ENCODE measurements at places on chromosomes 1 and 21. TPM values are rescaled to one million over a fixed set of nuclear protein-coding genes. Genes with fewer than 3 reads are reported as not detected.

DNA sequence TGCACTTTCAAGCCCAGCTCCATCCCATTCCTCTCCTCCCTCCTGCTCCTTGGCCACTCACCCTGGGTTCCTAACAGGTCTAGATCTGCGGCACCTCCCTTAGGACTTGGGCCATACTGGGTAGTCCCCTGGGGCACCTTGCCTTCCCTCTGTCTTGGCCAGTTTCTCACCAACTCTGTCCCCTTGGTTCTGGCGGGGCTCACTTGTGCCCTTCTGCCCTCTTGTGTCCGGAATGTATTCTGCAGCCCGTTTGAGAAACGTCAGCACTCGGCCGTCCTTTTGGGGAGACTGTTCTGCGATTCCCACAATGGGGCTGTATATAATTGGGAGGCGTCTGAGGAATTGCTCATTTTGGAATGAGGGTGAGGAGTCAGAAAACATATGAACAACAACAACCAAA, 162.4 kb downstream of the ZSCAN20 start:
- H3K27ac ChIP-seq = no peak overlapping the region
- peaks cover 2% of the 10 kb centered on the region for H3K27me3 ChIP-seq
- H3K36me3 ChIP-seq = no peaks in the 10 kb centered on the region
- H3K4me1 ChIP-seq = no peaks in the 10 kb centered on the region

GRCh38 chr1:201093561-201093960, 18.7 kb downstream of the CACNA1S start:
- H3K4me1 ChIP-seq = peaks cover 78% of the 10 kb centered on the region
- H3K27ac ChIP-seq = peak overlapping the region; percentile 95
- peak; percentile 46 for DNase-seq
- H3K27me3 ChIP-seq = no peaks in the 10 kb centered on the region
- no peak overlapping the region for H3K4me3 ChIP-seq

DNA sequence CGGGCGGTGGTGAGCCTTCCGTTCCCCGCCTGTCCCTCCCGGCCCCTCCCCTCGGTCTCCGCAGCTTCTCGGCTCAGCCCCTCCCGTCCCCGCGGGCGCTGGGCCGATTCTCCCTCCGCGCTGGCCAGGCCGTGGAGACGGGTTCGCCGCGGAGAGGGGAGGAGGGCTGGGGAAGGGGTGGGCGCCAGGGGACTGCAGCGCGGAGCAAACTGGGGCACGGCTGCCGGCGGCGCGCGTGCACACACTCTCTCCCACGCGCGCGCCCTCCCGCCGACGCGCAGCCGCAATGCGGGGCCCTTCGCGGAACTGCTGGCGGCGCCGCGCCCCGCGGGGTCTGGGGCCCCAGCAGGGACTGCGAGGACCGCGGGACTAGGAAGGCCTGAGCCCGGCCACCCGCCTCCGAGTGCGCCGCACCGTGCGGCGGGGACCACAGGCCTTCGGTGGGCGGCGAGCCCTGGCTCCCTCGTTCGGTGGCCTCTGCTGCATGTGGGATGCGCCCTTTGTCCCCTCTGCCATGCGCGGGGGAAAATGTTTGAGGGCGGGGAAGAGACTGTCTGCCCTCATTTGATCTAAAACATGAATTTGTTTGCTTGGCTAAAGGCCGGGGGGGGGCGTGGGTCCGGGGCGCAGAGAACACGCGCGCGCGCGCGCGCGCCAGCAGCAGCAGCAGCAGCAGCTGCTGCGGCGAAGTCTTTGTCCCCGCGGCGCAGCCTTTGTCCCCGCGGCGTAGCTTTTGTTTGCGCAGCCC, 90.7 kb upstream of the VAMP3 start:
- no peaks in the 10 kb centered on the region for H3K36me3 ChIP-seq
- H3K27ac ChIP-seq = peak overlapping the region; percentile 23
- peak overlapping the region; percentile 85 for H3K4me3 ChIP-seq
- peak; percentile 70 for DNase-seq

DNA sequence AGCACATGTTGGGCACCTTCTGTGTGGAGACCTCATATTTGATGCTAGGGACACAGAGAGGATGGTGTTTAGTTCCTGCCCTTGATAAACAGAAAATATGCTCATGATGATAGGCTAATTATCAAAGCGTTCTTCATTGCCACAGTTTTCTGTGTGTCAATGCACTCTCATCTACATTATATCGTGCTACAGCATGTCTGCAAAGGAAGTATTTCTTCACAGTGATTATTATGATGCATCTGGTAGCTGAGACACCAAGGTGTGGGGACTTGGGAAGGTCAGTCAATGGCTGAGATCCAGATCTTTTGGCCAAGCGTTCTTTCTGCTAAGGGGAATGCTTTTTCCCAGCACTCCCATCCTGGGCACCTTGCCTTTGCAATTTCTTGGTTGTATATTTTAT, 321.2 kb downstream of the PBX1 start:
- H3K27me3 ChIP-seq = no peaks in the 10 kb centered on the region
- no peaks in the 10 kb centered on the region for H3K4me1 ChIP-seq
- no peak overlapping the region for H3K27ac ChIP-seq
- DNase-seq = no peak

DNA sequence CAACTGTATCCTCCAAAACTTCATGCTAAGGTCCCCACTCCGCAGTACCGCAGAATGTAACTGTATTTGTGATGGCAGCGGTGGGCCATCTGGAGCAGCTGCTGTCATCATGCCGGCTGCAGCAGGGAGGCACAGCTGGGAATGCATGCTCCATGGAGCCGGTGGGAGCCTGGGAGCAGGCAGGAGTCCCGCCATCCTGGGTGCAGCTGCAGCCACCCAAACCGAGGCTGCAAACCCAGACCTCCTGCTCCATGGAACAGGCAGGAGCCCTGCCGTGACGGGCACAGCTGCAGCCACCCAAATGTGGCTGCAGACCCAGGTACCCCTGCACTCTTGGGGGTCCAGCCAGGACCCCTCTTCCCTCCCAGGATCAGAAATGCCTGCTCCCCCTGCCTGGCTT, 80.3 kb downstream of the SCMH1 start:
- no peak overlapping the region for H3K27ac ChIP-seq
- no peaks in the 10 kb centered on the region for H3K4me1 ChIP-seq
- no peaks in the 10 kb centered on the region for H3K27me3 ChIP-seq
- peaks cover 14% of the 10 kb centered on the region for H3K36me3 ChIP-seq
- no peak for DNase-seq
- no peak overlapping the region for H3K4me3 ChIP-seq

- H3K27me3 ChIP-seq = no peaks in the 10 kb centered on the region
- no peak overlapping the region for H3K4me3 ChIP-seq
- H3K27ac ChIP-seq = no peak overlapping the region
These were observed 5.2 kb upstream of the VSIG8 start for GRCh38 chr1:159867664-159868026.

- no peaks in the 10 kb centered on the region for H3K4me1 ChIP-seq
- H3K4me3 ChIP-seq = no peak overlapping the region
- no peak for DNase-seq
- H3K27me3 ChIP-seq = no peaks in the 10 kb centered on the region
- no peak overlapping the region for H3K27ac ChIP-seq
These were observed 11.8 kb downstream of the VAMP4 start for GRCh38 chr1:171730052-171730451.

GRCh38 chr1:60896701-60897363, 185.5 kb upstream of the NFIA start:
- no peak for DNase-seq
- H3K27ac ChIP-seq = peak overlapping the region; percentile 74
- H3K36me3 ChIP-seq = no peaks in the 10 kb centered on the region
- H3K4me1 ChIP-seq = peaks cover 17% of the 10 kb centered on the region
- peak overlapping the region; percentile 45 for H3K4me3 ChIP-seq
- no peaks in the 10 kb centered on the region for H3K27me3 ChIP-seq

DNA sequence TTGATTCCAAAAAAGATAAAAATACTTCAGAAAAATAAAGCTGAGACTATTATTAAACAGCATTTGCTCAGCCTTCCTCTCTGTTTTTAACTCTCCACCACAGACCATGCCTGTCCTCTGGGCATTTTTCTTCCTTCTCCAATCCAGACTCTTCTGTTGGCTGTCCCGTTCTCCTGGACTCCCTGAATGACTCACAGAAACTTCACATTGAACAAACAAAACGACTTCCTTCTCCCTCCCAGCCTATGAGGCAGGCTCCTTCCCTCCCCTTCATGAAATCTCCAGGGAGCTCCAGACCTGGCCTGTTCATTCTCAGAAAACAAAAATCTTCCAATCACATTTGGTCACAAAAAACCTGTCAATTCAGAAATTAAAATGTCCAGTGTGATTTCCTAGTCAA, 421.3 kb downstream of the NPHP4 start:
- no peak overlapping the region for H3K4me3 ChIP-seq
- H3K27me3 ChIP-seq = no peaks in the 10 kb centered on the region
- DNase-seq = no peak

DNA sequence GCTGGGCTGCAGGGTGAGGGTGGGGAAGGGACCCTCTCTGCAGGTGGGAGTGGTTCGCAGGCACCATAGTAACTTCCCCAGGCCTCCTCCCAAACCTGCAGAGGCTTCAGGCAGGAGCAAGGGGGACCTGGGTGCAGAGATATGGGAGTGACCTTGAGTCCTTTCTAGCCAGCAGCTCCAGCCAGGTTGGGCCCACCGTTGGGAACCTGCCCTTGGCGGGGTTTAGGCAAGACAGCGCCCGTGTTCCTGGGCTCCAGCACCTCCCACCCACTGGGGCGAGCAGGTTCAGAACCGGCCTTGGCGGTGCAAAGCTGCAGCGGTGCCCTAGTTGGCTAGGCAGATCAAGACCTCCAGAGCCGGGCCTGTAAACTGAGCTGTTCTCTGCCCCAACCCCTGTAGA, 2.2 kb upstream of the PRDM16 start:
- peaks cover 2% of the 10 kb centered on the region for H3K4me1 ChIP-seq
- H3K36me3 ChIP-seq = no peaks in the 10 kb centered on the region
- peaks cover 26% of the 10 kb centered on the region for H3K27me3 ChIP-seq
- H3K27ac ChIP-seq = no peak overlapping the region

- no peaks in the 10 kb centered on the region for H3K4me1 ChIP-seq
- no peak for DNase-seq
- no peaks in the 10 kb centered on the region for H3K36me3 ChIP-seq
- H3K27ac ChIP-seq = no peak overlapping the region
These were observed 97.6 kb upstream of the VANGL1 start for GRCh38 chr1:115544131-115544530.

DNA sequence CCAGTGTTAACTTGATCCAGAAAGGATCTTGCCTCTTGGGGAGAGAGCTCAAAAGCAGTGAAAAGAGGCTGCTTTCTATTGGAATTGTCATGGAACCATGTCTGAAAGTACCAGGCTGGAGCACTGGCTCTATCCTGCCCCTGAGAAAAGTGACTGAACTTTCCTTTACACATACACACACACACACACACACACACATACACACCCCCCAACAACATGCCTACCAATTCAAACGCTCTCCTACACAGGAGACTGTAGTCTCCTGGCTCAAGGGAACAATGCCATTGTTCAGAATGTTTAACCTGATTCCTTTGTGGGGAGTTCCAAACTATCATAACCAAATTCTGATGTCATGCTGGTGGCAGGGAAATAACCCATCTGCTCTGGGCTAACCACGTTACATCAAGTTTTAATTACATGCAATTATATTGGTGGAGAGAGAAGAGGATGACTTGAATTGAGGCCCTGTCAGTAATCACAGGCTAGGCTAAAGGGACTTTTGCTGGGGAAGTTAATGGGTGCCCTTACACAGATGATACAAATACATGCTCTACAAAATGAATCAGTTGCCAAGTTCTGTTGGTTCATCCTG, 52.3 kb upstream of the DUSP10 start:
- H3K4me3 ChIP-seq = no peak overlapping the region
- DNase-seq = no peak
- no peak overlapping the region for H3K27ac ChIP-seq
- no peaks in the 10 kb centered on the region for H3K4me1 ChIP-seq

DNA sequence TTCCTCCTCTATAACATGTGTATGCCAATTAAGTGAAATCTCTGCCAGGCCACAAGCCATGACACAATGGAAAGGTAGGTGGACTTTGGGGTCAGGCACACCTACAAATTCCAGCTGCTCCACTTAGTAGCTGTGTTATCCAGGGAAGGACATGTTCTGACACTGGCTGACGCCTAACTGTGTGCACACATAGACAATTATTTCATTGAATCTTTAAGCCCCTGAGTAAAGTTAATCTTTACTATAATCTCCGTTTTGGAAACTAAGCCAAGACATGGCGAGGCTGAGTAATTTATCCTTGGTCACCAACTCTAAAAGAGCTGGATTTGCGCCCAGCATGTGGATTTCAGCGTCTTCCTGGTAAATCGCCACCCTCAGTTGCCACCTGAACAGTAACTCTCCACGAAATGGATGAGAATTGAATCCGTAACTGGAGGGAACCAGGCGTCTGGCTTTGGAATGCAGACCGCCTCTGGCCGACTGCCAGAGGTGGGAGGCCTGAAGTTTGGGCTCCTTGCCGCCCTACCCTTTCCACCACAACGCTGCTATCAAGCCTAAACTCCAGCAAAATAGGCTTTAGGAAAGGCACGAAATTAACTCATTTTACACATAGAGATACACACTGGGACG, 888 bp upstream of the SNRPE start:
- DNase-seq = peak; percentile 23
- H3K36me3 ChIP-seq = peaks cover 6% of the 10 kb centered on the region
- no peaks in the 10 kb centered on the region for H3K27me3 ChIP-seq
- peaks cover 17% of the 10 kb centered on the region for H3K4me1 ChIP-seq
- peak overlapping the region; percentile 31 for H3K27ac ChIP-seq
- peak overlapping the region; percentile 100 for H3K4me3 ChIP-seq

- H3K27me3 ChIP-seq = peaks cover 2% of the 10 kb centered on the region
- H3K4me1 ChIP-seq = no peaks in the 10 kb centered on the region
- no peak overlapping the region for H3K4me3 ChIP-seq
- H3K27ac ChIP-seq = no peak overlapping the region
- no peaks in the 10 kb centered on the region for H3K36me3 ChIP-seq
These were observed 552.9 kb upstream of the CAMK1G start for GRCh38 chr1:209030454-209031167.

- H3K36me3 ChIP-seq = no peaks in the 10 kb centered on the region
- H3K27me3 ChIP-seq = no peaks in the 10 kb centered on the region
- no peak for DNase-seq
- no peaks in the 10 kb centered on the region for H3K4me1 ChIP-seq
- H3K4me3 ChIP-seq = no peak overlapping the region
These were observed 6.0 kb upstream of the SEC16B start for GRCh38 chr1:177975588-177976495.

- no peak overlapping the region for H3K4me3 ChIP-seq
- H3K4me1 ChIP-seq = no peaks in the 10 kb centered on the region
- H3K27me3 ChIP-seq = no peaks in the 10 kb centered on the region
- DNase-seq = no peak
- H3K36me3 ChIP-seq = no peaks in the 10 kb centered on the region
- no peak overlapping the region for H3K27ac ChIP-seq
These were observed 148.6 kb upstream of the KRTAP19-8 start for GRCh38 chr21:31186916-31187315.

The CCT3 gene
- 190 TPM for total RNA-seq

The SHE gene
- 7.1 TPM for total RNA-seq

The TRIM63 gene
- 541 TPM for total RNA-seq

The AMPD1 gene
- total RNA-seq = 212 TPM

The ESPN gene
- total RNA-seq = not detected

The FCRL1 gene
- total RNA-seq = not detected

The COL16A1 gene
- total RNA-seq = 8.0 TPM

The FHAD1 gene
- 0.24 TPM for total RNA-seq

The SPRR4 gene
- total RNA-seq = not detected

The S100A1 gene
- total RNA-seq = 1,008 TPM

The PLXNA2 gene
- total RNA-seq = 20.8 TPM

The F5 gene
- not detected for total RNA-seq
